Activated CD8-positive, alpha-beta T cell treated with anti-CD3 and anti-CD28 coated beads, Interleukin-2, amount 10 ng/mL, durations not matched to agents 7 days and 5 days (primary cell): ENCODE measurements at places on chromosomes 3 and 15.

DNA sequence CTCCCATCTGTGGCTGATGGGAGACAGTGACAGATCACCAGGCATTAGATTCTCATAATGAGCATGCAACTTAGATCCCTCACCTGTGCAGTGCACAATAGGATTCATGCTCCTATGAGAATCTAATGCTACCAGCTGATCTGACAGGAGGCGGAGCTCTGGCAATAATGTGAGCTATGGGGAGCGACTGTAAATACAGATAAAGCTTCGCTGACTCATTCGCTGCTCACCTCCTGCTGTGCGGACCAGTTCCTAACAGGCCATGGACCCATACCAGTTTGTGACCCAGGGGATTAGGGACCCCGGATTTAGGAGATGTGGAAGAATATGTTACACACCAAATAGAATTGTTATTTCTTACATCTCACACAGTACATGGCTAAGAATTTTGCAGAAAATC, 6.7 kb downstream of the ARGFX start:
- no peak for DNase-seq
- H3K36me3 ChIP-seq = no peaks in the 10 kb centered on the region
- H3K27ac ChIP-seq = no peak overlapping the region
- no peak overlapping the region for H3K4me3 ChIP-seq
- H3K4me1 ChIP-seq = no peaks in the 10 kb centered on the region

DNA sequence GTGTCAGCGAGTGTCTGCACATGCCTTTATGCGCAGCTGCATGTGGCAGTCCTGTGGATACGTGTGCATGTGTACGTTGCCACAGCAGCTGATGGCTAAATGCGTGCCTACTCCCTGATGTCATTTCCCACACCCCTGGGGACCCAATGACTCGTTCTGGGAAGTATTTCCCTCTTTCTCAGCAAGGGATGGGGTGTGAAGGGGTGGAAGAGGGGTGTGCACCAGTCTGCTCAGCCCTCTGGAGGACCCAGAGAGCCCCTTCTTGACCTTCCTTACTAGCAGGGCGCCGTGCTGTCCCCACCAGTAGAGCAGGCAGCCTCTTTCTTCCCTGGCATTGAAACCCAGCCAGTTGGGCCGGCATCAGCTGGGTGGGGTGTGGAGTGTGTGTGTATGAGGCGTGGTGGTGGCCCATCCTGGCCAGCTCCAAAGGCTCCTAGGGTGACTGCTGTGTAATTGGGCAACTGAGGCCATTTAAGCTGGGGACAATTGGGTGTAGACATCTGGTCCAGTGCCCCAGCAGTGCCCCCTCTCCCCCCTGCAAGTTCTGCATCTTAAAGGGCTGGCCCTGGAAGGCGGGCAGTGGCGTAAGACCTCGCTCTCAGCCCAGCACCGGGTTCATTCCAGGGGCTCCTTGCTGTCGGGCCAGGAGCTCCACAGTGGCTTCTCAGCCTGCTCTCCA, 19.2 kb downstream of the SNX33 start:
- no peak overlapping the region for H3K27ac ChIP-seq
- no peaks in the 10 kb centered on the region for H3K36me3 ChIP-seq
- no peak overlapping the region for H3K4me3 ChIP-seq
- no peaks in the 10 kb centered on the region for H3K27me3 ChIP-seq
- peaks cover 7% of the 10 kb centered on the region for H3K4me1 ChIP-seq
- DNase-seq = no peak

- no peak overlapping the region for H3K27ac ChIP-seq
- H3K4me3 ChIP-seq = no peak overlapping the region
- H3K27me3 ChIP-seq = peaks cover 12% of the 10 kb centered on the region
- no peaks in the 10 kb centered on the region for H3K36me3 ChIP-seq
- DNase-seq = no peak
Measured at GRCh38 chr3:149589332-149589731, 68.5 kb downstream of the WWTR1 start.

DNA sequence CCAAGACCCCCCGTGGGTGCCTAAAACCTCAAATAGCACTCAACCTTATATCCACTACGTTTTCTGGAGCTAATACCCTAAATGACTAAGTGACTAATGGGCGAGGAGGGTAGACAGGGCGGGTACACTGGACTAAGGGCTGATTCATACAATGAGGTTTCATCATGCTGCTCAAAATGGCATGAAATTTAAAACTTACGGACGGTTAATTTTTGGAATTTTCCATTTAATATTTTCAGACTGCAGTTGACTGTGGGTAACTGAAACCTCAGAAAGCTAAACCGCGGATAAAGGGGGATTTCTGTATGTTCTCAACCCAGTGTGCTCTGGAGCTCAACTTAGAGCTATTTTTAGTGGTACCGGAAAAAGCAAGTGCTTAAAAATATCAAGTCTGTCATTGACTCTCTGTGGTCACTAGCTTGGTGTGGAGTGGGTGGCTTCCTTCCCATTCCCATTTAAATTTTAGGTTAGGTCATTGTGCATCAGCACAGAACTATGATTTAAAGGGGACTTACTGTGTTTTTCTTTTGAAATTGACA, 72.9 kb downstream of the LRRC28 start:
- peaks cover 7% of the 10 kb centered on the region for H3K4me1 ChIP-seq
- no peaks in the 10 kb centered on the region for H3K27me3 ChIP-seq
- H3K4me3 ChIP-seq = no peak overlapping the region
- no peak for DNase-seq
- no peak overlapping the region for H3K27ac ChIP-seq
- H3K36me3 ChIP-seq = peaks cover under 1% of the 10 kb centered on the region

DNA sequence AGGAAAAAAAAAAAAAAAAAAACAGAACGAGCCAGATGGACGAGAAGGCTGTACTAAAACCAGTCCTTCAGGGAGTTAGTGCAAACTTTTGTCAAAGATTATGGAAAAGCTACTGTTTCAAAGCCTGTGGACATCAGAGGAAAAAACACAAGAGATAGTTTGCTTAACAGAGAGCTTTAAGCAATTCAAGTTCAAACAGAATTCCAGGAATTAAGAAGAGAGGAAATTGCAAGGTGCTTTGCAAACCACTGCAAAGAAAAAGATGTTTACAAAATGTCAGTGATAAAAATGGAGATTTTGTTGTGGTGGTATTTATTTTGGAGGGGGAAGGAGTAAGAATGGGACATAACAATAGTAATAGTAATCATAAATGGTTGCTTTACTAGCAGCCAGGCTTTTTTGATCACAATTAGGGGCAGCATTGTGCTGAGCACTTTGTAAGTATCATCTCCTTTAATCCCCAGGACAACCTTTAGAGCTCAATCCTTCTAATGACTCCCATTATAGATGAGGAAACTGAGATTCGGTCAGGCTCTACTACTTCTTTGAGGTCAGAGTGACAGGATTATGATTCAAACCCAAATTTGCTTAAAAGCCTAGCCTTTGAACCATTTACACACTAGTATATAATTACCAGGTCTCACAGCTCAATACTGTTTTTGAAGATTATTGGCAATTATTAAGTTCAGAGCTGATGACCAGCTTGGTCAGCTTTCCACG, 22.4 kb upstream of the ARHGEF3 start:
- H3K27ac ChIP-seq = peak overlapping the region; percentile 56
- H3K27me3 ChIP-seq = no peaks in the 10 kb centered on the region
- H3K36me3 ChIP-seq = peaks cover 10% of the 10 kb centered on the region
- DNase-seq = no peak
- H3K4me1 ChIP-seq = peaks cover 49% of the 10 kb centered on the region

DNA sequence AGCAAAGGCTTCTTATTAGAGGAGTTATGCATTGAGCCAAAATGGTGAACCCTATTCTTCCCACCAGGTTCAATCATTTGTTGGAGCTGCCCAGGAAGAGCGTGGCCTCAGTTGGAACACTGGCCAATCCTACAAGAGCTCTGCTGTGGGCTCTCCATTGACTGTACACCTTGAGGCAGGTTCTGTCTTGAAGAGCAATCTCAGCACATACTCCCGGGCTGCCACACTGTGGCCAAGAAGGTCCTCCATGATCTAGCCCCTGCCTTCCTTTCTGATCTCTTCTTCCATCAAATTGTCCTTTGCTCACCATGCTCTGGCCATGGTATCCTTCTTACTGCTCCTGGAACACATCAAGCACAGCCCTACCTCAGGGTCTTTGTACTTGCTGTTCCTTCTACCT, 5.7 kb upstream of the SUMF1 start:
- peaks cover 14% of the 10 kb centered on the region for H3K4me1 ChIP-seq
- no peak for DNase-seq
- H3K27me3 ChIP-seq = peaks cover 16% of the 10 kb centered on the region
- no peak overlapping the region for H3K27ac ChIP-seq

GRCh38 chr15:53833134-53833624, 73.7 kb upstream of the WDR72 start:
- H3K4me1 ChIP-seq = no peaks in the 10 kb centered on the region
- H3K27ac ChIP-seq = no peak overlapping the region

- H3K27ac ChIP-seq = no peak overlapping the region
- no peaks in the 10 kb centered on the region for H3K36me3 ChIP-seq
- DNase-seq = no peak
- no peaks in the 10 kb centered on the region for H3K27me3 ChIP-seq
Measured at GRCh38 chr3:1200371-1200770, 107.5 kb downstream of the CNTN6 start.

DNA sequence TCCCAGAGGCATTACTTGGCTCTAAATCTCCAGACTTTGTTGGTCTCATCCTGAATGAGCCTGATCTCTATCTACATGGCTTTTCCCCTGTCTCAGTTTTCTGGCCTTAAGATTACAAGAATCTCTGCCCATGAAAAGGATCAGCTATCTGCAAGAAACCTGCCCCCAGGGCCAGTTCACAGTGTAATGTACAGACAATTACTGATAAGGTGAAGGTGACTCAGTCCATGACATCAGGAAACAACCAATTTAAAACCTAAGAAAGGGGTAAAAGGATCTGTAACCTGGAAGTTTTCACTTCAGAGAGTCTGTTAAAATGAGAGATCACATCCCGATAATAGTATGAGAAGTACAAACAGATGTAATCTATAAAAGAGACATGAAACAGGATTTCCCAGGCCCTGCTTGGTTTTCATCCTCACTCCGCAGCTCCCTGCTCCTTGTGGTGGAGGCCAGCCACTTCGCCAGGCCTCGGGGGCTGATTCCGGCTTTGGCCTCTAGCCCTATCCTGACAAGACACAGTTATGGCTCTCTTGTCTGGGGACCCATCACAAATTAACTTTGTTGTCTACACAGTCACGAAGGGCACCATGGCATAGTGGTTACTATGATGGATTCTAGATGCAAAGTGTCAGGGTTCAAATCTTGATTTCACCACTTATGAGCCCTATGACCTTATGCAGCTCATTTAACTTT, 136.9 kb downstream of the THSD4 start:
- no peak for DNase-seq
- no peaks in the 10 kb centered on the region for H3K4me1 ChIP-seq
- H3K27me3 ChIP-seq = no peaks in the 10 kb centered on the region
- no peaks in the 10 kb centered on the region for H3K36me3 ChIP-seq
- no peak overlapping the region for H3K27ac ChIP-seq

GRCh38 chr15:63006032-63006878, 36.3 kb upstream of the TPM1 start:
- H3K27ac ChIP-seq = no peak overlapping the region
- no peaks in the 10 kb centered on the region for H3K36me3 ChIP-seq
- H3K4me1 ChIP-seq = no peaks in the 10 kb centered on the region
- peaks cover 3% of the 10 kb centered on the region for H3K27me3 ChIP-seq
